ENCODE measurements at places on chromosomes 7 and 10. TPM values are rescaled to one million over a fixed set of nuclear protein-coding genes. Genes with fewer than 3 reads are reported as not detected.

The ASB10 gene
- not detected for total RNA-seq

The RGR gene
- total RNA-seq: not detected

The RELN gene
- total RNA-seq: 0.08 TPM

The CLDN3 gene
- 31.3 TPM for total RNA-seq

The TDRD1 gene
- not detected for total RNA-seq

The FBXO24 gene
- total RNA-seq: 4.6 TPM

The VPS37D gene
- total RNA-seq: 12.4 TPM

The EPDR1 gene
- 5.4 TPM for total RNA-seq

The MLXIPL gene
- 24.9 TPM for total RNA-seq

The C10orf53 gene
- not detected for total RNA-seq

The SEMA4G gene
- total RNA-seq: 0.83 TPM

The WDR86 gene
- 12.4 TPM for total RNA-seq

The RADIL gene
- total RNA-seq: 0.35 TPM

The INMT gene
- total RNA-seq: not detected

The ST8SIA6 gene
- total RNA-seq: 0.60 TPM

The AGK gene
- total RNA-seq: 44.1 TPM

The AUTS2 gene
- not detected for total RNA-seq

The DOCK4 gene
- 0.98 TPM for total RNA-seq

The CNNM2 gene
- total RNA-seq: 7.4 TPM

The PLXDC2 gene
- total RNA-seq: not detected

The TACC2 gene
- total RNA-seq: 19.6 TPM

The ZNF239 gene
- total RNA-seq: 3.3 TPM

The MCMBP gene
- total RNA-seq: 36.7 TPM

The THSD7A gene
- total RNA-seq: 4.0 TPM

The LEP gene
- total RNA-seq: not detected

The TFR2 gene
- 4.8 TPM for total RNA-seq

The EFCAB10 gene
- not detected for total RNA-seq

The ZNF485 gene
- total RNA-seq: 2.1 TPM

The GIMAP4 gene
- not detected for total RNA-seq

The VSTM2A gene
- total RNA-seq: not detected

The TFPI2 gene
- total RNA-seq: 86.1 TPM

The ELOVL3 gene
- 0.88 TPM for total RNA-seq

The OR2A5 gene
- total RNA-seq: not detected

The TMEM248 gene
- total RNA-seq: 83.6 TPM

The FKBP9 gene
- 160 TPM for total RNA-seq

The HHEX gene
- 5.8 TPM for total RNA-seq

The ANKRD1 gene
- total RNA-seq: 6.7 TPM

The YWHAG gene
- total RNA-seq: 250 TPM

The CYP2C19 gene
- total RNA-seq: not detected

The NOS3 gene
- 1.8 TPM for total RNA-seq

The ADAMTS14 gene
- 2.7 TPM for total RNA-seq

The PALD1 gene
- total RNA-seq: 5.2 TPM

The SPDYE11 gene
- not detected for total RNA-seq

The RBP3 gene
- total RNA-seq: not detected

The WDFY4 gene
- not detected for total RNA-seq

The PGAM2 gene
- total RNA-seq: 4.2 TPM

The FAM237B gene
- not detected for total RNA-seq

The STEAP2 gene
- 10.4 TPM for total RNA-seq

The HABP2 gene
- total RNA-seq: not detected

The EVX1 gene
- not detected for total RNA-seq

The LRRD1 gene
- total RNA-seq: not detected

The SPOCK2 gene
- total RNA-seq: 5.3 TPM

The VSTM4 gene
- not detected for total RNA-seq

The ACHE gene
- total RNA-seq: 0.35 TPM

The NACAD gene
- total RNA-seq: 0.24 TPM

The NPM3 gene
- total RNA-seq: 43.6 TPM

The LRRC27 gene
- total RNA-seq: 17.5 TPM
